Fibroblast of lung (primary cell): ENCODE measurements at places on chromosomes 2 and 18. TPM values are rescaled to one million over a fixed set of nuclear protein-coding genes. Genes with fewer than 3 reads are reported as not detected.

Gene CXCR1
- not detected in 2 replicates for total RNA-seq

Gene FAM228A
- total RNA-seq, result 0.51 and 0.99 TPM in 2 replicates

Gene PPIL3
- total RNA-seq, result 66.9 and 76.8 TPM in 2 replicates

Gene PFN4
- 0.66 and 1.5 TPM in 2 replicates for total RNA-seq

Gene PLA2R1
- total RNA-seq, result 3.1 and 8.3 TPM in 2 replicates

Gene DCDC2C
- not detected in 2 replicates for total RNA-seq

Gene FN1
- 3,444 and 5,906 TPM in 2 replicates for total RNA-seq

Gene IHH
- not detected in 2 replicates for total RNA-seq

Gene GRHL1
- 0.77 and 0.99 TPM in 2 replicates for total RNA-seq

Gene TMEM87B
- total RNA-seq, result 21.6 and 31.5 TPM in 2 replicates

Gene ANKRD36B
- 23.1 and 26.7 TPM in 2 replicates for total RNA-seq

Gene D2HGDH
- total RNA-seq, result 20.8 and 28.4 TPM in 2 replicates

Gene CCDC121
- total RNA-seq, result 1.8 and 2.0 TPM in 2 replicates

Gene CHAC2
- total RNA-seq, result 1.3 and 1.7 TPM in 2 replicates

Gene ABCB11
- total RNA-seq, result not detected in 2 replicates

Gene DPYSL5
- not detected in 2 replicates for total RNA-seq

Gene LRATD1
- total RNA-seq, result 0.51 and 0.99 TPM in 2 replicates

Gene CHRNA1
- total RNA-seq, result 0.33 TPM in 1 of 2 replicates, not detected in the other

Gene REEP1
- not detected in 2 replicates for total RNA-seq

Gene ANKRD44
- 4.9 and 7.6 TPM in 2 replicates for total RNA-seq

Gene LDAH
- total RNA-seq, result 22.1 and 22.8 TPM in 2 replicates

Gene ATP6V1C2
- total RNA-seq, result under 0.01 TPM in 2 replicates

Gene CYP27C1
- total RNA-seq, result not detected in 2 replicates
